CD4-positive, alpha-beta T cell treated with Interleukin-4 for 4 hours (primary cell): ENCODE measurements at places on chromosomes 11 and 22.
A peak's percentile ranks its signal among the peaks of the same experiment; 100 is the strongest.

DNA sequence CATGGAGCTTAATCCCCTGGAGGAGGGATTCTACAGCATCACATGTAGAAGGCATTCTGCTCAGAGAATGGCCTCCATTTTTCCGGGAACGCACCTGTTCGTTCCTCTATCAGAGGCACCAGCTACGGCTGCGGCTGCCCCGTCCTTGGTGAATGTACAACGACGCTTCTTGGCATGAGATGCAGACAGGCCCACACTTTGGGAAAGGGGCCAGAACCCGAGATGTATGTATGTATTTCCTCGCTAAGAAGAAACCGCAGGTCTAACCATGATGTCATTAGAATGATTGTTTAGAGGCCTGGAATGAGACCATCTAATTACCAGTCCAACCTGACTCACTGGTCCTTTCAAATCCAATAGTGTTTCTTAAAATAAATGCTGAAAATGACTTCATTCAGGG is 1293.4 kb downstream of the TBC1D22A start:
- no peak for DNase-seq

- DNase-seq, result no peak
These were observed 62.8 kb upstream of the PRDM11 start for GRCh38 chr11:45083544-45084087.

- DNase-seq, result no peak
These were observed 376.5 kb downstream of the NXPE2 start for GRCh38 chr11:115054570-115055538.

GRCh38 chr11:62611705-62612365 is 740 bp downstream of the EML3 start:
- peak; percentile 40 for DNase-seq

DNA sequence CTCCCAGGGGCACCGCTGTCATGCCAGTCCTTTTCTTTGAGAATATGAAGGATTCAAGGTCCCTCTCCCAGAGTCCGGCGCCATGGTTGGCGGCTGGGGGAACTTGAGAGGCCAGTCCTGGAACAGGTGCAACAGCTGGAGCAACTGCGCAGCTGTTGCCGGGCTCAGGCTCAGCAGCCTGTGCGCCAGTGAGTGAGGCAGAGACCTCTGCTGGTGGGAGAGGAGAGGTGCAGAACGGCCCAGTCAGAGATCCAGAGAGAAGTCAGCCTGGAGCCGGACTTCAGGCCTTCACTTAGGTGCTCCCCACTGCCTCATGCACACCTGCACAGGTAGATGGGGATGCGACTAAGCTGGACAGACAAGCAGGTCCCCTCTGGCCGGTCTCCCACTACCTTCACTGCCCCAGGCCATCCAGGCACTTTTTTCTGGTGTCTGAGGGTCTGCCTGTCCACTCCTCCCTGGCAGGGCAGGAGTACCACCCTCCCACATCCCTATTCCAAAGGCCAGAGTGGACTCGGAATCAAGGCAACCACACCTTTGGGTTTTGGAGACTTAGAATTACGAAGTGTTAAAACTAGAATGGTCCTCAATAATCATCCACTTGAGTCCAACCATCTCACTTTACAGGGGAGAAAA is 4.6 kb downstream of the CHRDL2 start:
- peak; percentile 42 for DNase-seq

DNA sequence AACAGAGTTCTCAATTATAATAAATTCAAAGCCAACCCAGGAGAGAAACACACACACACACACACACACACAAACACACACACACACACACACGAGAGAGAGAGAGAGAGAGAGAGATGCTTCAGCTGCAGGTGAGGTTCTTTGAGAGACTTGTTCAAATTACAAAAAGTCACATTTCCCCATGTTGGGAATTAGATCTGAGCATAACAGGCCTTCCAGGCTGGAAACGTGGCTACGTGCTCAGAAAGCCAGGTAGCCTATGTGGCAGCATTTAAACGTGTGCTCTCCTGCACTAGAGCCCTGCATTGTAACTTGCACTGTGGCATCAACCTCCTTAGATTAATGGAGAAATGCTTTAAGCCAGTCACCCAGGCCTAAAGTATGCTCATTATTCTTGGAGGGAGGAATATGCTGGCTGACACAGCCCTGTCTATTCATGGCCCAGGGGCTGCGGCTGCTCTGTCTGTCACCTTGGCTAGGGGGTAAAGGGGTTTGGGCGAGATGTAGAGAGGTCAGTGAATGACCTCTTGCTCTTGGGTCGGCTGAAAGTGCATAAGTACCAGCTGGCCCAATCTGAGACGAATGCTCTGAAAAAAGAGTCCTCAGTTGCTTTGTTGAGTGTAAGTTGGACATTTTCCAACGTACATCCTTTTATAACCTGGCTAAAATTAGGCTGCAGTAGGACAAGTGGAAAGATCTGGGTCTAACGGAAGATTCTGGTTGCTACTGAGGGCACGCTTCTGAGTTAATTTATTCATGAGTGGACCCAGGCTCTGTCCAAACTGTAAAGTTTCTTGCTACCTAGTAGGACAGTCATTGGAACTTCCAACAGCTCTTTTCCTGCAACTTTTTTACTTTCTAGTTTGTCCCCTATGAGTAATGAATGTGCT is 171.1 kb upstream of the SEZ6L start:
- no peak for DNase-seq

GRCh38 chr22:43990044-43990443 is 34.1 kb upstream of the PARVB start:
- DNase-seq, result no peak

DNA sequence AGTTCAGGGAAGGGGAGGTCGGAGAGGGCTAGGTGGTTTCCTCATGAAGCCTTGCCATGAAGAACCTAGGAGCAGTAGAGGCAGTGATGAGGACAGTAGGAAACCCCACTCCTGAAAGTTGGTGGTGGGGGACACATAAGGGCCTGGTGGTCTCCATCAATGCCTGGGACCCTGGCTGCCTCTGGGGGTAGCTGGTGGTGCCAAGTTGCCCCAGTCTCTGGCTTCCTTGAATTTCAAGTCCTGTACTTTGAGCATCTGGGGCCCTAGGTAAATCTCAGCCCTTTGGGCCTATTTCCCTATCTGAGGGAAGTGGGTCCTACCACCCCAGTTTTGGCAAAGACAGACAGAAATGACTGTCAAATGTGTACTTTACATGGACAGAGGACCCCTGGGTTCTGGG is 28.1 kb downstream of the AMPD3 start:
- no peak for DNase-seq

DNA sequence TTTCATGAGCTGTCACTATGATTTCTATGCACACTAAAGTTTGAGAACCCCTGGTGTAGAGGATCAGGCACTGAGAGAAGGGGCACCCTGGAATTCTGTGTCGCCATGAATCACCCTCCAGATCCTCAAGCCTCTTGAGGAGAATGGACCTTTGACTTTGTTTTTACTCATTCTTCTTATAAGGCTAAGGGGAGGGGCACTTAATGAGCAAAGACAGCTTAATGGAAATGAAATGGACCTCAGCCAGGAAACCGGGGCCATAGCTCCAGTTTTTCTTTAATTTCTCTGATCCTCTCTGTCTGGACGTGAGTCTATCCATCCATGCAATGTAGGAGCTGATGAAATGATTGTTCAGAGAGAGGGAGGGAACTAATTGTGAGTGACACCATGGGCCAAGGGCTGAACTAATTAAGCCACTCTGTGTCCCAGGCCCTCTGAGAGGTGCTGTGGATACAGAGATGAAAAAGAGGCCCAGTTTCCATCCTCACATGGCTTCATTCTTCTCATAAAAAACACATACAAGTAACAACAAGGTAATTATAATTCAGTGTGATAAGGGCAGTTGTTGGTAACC is 32.8 kb downstream of the OR2AT4 start:
- no peak for DNase-seq

- DNase-seq, result no peak
These were observed 47.6 kb upstream of the OR8B8 start for GRCh38 chr11:124493016-124493655.

DNA sequence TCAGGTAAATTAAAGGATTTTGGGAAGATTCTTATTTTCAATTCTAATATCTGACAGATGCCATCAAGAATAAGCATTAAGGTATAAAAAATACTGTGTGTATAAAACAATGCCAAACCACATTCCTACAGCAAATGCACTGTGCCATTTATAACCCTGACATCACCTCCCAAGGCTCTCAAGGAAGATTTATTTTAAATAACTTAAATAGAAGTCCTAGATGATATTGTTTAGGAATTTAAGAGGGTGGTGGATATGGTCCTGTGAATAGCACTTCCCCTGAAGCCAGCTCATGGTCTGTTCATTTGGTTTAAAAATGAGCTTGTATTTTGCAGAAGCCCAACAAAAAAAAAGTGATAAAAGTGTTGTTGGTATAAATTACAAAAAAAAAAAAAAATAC is 32.1 kb downstream of the PPIL2 start:
- DNase-seq, result no peak

DNA sequence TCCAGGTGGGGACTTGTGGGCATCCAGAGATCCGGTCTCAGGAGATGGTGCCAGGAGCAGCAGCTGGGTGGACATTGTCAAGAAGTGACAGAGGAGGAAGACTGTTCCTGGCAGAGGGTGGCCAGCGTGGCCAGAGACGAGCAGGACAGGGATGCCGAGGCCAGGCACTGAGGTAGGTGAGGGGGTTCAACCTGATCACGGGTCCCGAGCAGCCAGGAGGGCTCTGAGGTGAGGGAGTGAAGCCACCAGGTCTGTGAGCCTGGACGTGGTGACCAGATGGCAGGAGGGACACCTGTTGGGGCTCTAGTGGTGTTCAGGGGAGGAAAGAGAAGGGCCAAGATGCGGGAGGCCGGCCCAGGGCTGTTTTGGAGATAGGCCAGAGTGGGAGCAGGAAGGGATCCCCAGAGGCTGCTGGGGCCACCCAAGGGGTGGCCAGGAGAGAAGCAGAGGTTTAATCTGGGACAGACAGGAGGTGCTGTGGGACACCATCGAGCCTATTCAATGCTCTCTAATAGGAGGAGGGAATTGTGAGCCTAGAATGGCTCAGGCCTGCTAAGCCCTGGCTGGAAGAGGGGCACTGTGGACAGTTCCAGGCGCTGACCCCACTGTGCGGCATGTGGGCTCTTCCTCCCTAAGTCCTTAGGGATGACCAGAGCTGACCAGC is 6.3 kb downstream of the PPM1F start:
- DNase-seq, result no peak

DNA sequence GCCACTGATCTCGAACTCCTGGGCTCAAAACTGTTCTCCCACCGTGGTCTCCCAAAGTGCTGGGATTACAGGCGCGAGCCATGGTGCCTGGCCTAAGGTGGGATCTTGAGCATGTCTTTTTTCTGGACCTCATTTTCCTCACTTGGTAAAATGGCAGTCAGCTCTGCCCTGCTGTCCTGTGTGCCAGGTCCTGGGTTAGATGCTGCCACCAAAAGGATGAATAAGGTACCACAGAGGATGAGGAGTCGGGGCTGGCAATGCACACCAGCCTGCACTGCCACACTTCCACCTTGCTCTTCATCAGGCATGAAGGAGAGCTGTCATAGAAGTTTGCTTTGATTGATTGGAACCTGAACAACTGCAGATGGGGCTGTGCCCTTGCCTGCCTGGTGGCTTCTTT is 32.3 kb downstream of the ACO2 start:
- peak; percentile 8 for DNase-seq

- DNase-seq, result no peak
These were observed 46.8 kb downstream of the NNMT start for GRCh38 chr11:114343020-114343419.

DNA sequence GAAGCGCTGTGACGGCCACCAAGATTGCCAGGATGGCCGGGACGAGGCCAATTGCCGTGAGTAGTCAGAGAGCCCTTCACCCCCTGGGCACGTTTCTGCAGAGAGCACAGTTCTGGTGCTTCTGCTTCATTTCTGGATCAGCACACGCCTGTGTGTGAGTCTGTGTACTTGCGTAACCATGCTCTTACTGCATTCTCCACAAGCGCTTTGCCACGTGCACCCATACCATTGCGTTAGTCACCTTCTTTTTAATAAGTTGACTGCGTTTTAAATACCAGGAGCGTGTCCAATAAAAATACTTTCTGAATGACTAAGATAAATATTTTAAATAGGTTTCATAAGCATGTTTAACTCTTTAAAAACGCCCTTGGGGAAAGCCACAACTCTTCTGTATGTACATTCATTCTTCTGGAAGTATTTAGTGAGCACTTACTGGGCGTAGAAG is 143.0 kb upstream of the SORL1-AS1 start:
- no peak for DNase-seq

DNA sequence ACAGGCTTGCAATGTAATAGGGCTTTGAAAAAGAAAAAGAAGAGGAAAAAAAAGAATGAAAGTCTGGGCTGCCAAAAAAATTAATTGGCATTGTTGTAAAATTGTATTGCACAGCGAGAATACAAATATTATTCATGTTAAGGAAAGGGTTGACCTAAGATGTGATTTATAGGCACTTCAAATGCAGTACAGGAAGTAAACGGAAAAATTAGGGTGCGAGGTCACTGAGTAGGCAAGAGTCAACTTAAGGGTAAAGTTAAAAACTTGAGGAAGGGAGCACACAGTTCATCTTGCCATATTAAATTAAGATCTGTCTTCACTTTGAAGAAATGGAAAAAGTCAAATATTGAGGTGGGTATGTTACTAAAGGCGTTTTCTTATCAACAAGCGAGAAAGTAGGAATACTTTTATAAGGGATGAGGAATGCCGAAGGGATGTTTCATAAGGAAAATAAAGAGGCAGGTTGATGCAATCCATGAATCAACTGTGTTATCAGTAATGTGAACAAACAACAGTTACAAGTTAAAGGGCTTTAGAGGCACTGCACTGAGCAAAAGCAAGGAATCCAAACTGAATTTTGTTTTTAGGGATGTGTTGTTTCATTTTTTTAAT is 123.0 kb downstream of the WT1 start:
- DNase-seq, result no peak

GRCh38 chr11:24496386-24496735 is 492 bp upstream of the LUZP2 start:
- DNase-seq, result no peak

GRCh38 chr22:38766076-38766777 is 10.4 kb upstream of the SUN2 start:
- DNase-seq, result peak; percentile 52

DNA sequence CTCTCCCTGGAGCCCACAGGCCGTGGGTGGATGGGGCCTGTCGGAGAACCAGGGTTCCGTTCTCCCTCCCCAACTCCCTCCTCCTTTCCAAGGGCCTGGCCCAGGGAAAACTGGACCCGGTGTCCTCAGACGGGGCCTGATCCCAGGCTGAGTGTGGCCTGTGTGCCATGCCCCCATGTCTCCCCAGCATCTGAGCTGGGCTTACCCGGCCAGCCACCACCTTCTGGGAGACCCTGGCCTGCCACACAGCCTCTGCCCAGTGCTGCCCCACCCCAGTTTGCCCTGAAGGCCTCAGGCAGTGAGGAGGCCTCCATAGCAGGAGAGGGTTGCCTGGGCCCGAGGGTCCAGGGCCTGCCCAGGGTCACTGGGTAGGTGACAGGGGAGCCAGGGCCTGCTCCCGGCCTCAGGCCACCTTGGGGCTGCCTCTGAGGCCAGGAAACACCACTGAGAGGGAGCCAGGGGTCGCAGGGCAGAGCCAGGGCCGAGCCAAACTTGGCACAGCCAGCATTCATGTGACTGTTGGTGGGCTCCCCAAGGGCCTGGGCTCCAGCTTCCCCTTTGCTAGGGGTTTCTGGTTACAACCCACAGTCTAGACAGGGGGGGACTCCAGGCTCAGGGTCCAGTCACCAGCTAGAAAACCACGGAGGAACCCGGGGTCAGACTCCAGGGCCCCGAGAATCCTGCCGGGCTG is 590 bp upstream of the IFITM10 start:
- no peak for DNase-seq
